ENCODE measurements at places on chromosomes 1 and 21.

DNA sequence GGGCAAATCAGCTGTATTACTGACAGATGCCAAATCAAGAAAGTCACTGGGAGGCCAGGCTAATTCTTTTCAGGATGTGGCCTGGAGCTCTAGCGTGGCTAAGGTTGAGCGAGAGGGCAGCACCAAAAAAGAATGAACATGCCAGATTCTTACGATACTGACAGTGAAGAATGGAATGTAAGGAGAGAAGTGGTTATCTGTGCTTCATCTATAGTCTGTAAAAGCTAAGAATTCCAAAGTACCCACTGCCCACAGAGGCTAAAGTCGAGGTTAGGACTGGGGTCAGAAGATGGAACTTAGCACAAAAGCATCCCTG is 32.7 kb downstream of the TFAP2E start:
- no peak for DNase-seq

- DNase-seq = no peak
These were observed 3.9 kb upstream of the DBT start for GRCh38 chr1:100253552-100253951.

GRCh38 chr1:19437891-19438294 is 47.4 kb downstream of the CAPZB start:
- no peak for DNase-seq

DNA sequence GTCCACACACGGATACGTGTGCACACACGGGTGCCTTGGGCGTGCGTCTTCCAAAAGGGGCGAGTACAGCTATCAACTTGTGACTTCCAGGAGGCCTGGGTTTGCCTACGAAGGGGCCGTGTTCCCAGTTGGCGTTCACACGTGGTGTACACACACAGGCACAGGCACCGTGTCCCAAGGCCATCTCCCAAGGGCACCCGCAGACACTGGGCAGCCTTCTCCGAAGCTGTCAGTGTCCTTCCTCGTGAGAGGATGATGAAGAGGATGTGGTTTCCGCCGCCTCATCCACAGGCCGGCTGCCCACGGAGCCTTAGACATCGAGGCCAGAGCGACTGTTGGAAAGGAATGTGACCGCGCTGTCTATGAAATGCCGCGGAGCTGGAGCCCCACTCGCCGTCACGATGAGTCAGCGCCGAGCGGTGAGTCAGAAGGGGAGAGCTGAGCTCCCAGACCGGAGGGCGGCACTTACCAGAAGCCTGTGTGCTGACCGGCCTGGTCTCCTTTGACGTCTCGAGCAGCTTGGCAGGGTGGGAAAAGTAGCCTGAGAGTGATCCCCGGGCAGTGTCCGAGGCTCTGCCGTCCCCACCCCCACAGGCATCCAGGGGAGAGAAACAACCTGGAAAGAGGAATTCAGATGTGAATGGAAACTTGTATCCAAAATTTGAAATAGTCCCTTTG is 141.4 kb upstream of the ARHGEF16 start:
- no peak for DNase-seq

- DNase-seq = no peak
These were observed 354.0 kb upstream of the ADAMTS5 start for GRCh38 chr21:27320868-27321267.
